Psoas muscle (tissue), 8 donors: ENCODE measurements at places on chromosomes 7 and 10. TPM values are rescaled to one million over a fixed set of nuclear protein-coding genes. Genes with fewer than 3 reads are reported as not detected.

Gene SYT15
- 0.80 TPM for polyA plus RNA-seq

DNA sequence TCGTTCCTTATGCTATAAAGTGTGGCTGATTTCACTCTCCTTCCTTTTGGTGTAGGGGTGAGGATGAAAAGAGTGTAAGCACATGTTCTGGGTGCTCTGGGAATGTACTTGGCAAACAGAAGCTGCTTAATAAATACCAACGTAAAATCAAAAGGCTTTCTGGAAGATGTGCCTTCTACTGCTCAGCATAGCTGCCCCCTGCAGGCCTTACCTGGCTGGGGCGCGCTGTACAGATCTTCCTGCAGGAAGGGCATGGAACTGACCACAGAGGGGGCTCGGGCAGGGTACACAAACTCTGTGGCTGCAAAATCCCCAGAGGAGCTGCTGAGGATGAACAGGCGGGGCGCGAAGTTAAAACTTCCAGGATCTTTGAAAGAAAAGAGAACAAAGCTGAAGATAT, 169.4 kb downstream of the SVIL start:
- no peak for DNase-seq
- H3K4me3 ChIP-seq, result no peak overlapping the region
- H3K27me3 ChIP-seq, result no peaks in the 10 kb centered on the region

- H3K4me1 ChIP-seq, result no peaks in the 10 kb centered on the region
- no peaks in the 10 kb centered on the region for H3K36me3 ChIP-seq
- H3K27ac ChIP-seq, result no peak overlapping the region
- H3K27me3 ChIP-seq, result peaks cover 19% of the 10 kb centered on the region
These were observed 129.2 kb upstream of the CDCA7L start for GRCh38 chr7:22074897-22075296.

DNA sequence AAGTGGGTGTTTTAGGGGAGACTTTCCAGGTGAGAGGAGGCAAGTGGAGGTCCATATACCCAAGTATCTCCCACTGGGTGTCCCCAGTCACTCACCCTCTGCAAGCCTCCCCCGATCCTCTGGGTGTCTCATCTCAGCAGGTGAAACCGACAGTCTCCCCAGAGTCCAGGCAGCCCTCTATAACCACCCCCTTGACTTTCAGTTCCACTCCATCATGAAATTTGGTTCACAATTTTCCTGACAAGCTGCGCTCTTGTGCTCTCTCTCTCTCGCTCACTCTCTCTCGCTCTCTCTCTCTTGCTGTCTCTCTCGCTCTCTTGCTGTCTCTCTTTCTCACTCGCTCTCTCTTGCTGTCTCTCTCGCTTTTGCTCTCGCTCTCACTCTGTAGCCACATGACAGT, 8.1 kb upstream of the RABGEF1 start:
- DNase-seq, result no peak
- H3K4me3 ChIP-seq, result no peak overlapping the region
- H3K4me1 ChIP-seq, result no peaks in the 10 kb centered on the region
- H3K27me3 ChIP-seq, result no peaks in the 10 kb centered on the region

DNA sequence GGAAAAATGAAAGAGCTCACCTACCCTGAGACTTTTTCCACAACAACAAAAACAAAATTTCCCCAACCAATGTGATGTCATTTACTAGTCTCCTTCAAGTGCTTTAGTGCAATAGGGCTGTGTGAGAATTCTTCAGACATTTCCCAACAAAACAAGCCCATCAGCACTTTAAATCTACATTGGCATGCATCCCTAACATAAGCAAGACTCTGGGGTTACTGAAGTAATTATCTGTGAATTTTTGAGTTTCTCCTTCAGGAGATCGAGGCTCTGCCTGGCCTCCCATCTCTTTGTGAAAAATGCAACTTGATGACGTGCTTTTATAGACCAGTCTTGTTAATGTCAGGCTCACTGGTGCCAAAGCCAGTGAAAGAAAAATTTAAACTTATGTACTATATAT, 255.6 kb downstream of the GFRA1 start:
- no peaks in the 10 kb centered on the region for H3K36me3 ChIP-seq
- H3K4me1 ChIP-seq, result no peaks in the 10 kb centered on the region
- DNase-seq, result no peak
- no peaks in the 10 kb centered on the region for H3K27me3 ChIP-seq

DNA sequence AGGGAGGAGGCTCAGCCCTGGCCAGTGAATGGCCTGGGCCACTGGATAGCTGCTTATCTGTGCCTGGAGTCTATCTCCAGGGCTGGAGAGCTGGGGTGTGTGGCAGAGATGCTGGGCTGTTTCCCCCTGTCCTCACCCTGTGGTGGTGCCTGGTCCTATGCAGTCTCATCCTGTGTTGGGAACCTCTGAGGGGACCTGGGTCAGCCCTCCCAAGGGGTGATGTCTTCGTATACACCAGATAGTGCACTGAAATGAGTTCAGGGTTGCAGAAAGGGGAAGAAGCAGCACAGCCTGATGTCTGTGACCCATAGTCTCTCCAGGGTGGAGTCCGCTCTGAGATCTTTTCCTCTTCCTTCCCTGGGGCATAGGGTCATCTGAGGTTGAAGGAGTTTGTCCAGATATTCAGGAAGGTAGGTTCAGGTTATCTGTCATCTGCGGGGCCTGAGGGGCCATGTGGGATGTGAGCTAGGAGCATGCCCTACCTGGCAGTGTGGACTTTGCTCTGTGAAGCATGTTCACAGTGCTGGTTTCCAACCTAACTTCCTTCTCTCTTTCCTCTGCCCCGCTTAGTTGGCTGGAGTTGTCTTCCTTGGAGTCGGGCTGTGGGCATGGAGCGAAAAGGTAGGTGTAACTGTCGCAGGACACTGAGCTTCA, 33.4 kb upstream of the SH2D4B start:
- peaks cover 48% of the 10 kb centered on the region for H3K4me1 ChIP-seq
- H3K36me3 ChIP-seq, result peaks cover 17% of the 10 kb centered on the region
- H3K27me3 ChIP-seq, result no peaks in the 10 kb centered on the region
- peak; percentile 39 for DNase-seq
- peak overlapping the region; percentile 31 for H3K27ac ChIP-seq

- DNase-seq, result no peak
- H3K4me3 ChIP-seq, result no peak overlapping the region
- no peaks in the 10 kb centered on the region for H3K36me3 ChIP-seq
- no peak overlapping the region for H3K27ac ChIP-seq
These were observed 36.6 kb upstream of the KCNIP2 start for GRCh38 chr10:101880232-101880573.

DNA sequence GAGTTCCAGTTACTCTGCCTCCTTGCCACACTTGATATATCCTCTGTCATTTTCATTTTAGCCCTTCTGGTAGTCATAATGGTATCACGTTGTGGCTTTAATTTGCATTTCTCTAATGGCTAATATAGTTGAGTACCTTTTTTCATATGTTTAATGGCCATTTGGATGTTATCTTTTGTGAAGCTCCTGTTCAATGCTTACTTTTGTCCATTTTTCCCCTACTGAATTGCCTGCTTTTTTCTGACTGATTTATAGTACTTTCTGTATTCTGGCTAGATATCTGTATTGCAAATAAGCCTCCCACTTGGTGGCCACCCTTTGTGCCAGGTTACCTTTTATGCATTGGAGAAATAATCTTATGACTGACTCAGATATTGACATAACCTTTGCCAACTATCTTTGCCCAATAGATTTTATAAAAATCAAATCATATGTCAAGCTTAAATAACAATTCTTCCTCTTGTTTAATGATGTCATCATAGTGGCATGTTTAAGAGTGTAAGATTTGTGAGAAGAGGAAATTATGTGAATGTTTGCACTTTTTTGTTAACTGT, 50.6 kb downstream of the PRPF18 start:
- no peak for DNase-seq
- no peak overlapping the region for H3K4me3 ChIP-seq
- H3K27ac ChIP-seq, result no peak overlapping the region
- no peaks in the 10 kb centered on the region for H3K27me3 ChIP-seq
- H3K36me3 ChIP-seq, result peaks cover 26% of the 10 kb centered on the region

DNA sequence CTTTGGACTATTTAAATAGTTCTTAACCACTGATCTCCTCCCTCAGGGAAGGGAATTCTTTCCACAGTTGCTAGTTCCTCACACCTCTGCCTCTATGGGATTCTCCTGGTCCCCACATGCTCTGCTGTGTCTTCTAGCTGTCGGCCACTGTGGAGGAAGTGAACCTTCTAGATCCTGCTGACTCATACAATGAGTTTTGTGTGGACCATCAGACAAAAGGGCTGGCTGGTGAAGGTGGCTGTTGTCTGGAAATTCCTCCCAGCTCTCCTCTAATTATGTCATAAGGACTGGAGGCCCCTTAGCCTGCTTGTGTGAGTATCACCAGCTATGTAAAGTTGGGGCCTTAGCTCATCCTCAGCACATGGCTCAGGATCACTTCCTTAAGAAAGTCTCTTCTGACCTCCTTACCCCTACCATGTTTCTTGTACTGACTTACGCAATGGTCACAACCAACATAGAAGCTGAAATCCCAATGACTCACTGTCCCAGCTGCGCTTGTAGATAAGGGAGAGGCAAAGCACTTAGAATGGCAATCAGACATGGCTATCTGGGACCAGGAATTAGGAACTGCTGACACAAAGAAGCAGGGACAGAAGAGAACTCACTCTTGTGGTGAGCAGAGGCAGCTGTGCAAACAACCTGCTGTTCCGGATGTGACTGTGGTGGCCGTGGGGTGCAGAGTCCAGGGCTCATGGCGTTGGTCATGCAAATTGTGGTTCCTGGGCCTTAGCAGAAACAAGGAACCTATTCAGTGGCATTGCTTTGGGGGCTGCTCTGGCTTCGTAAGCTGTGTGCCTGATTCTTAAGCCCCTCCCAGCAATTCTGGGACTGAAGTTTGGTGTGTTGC, 2.5 kb upstream of the MACC1 start:
- H3K27ac ChIP-seq, result no peak overlapping the region
- peak; percentile 61 for DNase-seq
- no peaks in the 10 kb centered on the region for H3K4me1 ChIP-seq
- H3K4me3 ChIP-seq, result no peak overlapping the region
- H3K36me3 ChIP-seq, result no peaks in the 10 kb centered on the region

Gene RARRES2
- polyA plus RNA-seq, result 7.7 TPM

DNA sequence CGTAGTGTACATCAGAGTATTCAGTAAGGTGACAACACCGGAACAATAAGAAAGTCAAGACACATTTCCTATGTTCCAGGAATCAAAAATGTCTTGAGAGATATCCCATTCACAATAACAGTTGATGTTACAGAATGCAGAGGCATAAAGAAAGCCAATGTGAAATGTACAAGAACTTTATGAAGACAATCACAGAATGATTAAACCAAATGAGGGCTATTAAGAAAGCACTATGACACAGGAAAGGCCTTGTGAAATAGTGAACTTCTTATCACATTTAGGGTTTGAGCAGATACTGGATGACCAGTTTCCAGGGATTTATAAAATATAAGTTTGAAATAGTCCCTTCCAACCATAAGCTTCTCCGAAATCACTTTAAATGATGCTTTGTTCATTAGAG, 52.7 kb downstream of the VWDE start:
- no peaks in the 10 kb centered on the region for H3K27me3 ChIP-seq
- no peak overlapping the region for H3K4me3 ChIP-seq
- no peak for DNase-seq

GRCh38 chr7:45421806-45422205, 152.4 kb upstream of the ADCY1 start:
- H3K4me3 ChIP-seq, result no peak overlapping the region
- no peak overlapping the region for H3K27ac ChIP-seq
- no peak for DNase-seq
- H3K36me3 ChIP-seq, result no peaks in the 10 kb centered on the region

DNA sequence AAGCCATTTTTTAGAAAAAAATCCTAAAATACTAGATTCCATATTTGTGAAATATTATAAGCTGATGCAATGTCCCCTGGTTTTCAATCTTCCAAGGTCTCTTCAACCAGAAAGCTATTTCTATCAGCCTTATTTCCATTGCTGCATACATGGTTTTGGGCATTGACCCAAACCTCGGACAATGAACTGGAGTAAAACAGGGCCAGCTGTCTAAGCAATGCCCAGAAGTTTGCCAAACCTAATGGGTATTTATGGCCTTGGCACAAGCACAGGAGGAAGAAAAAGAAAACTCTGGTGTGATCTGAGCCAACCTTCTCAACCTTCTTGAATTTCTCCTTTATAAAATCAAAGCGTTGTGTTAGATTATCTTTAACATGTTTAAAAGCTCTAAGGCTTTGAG, 402.3 kb downstream of the DNAJB9 start:
- H3K4me1 ChIP-seq, result no peaks in the 10 kb centered on the region
- no peaks in the 10 kb centered on the region for H3K36me3 ChIP-seq
- H3K4me3 ChIP-seq, result no peak overlapping the region
- H3K27me3 ChIP-seq, result no peaks in the 10 kb centered on the region

GRCh38 chr7:147496209-147496608, 1094.4 kb upstream of the C7orf33 start:
- H3K4me3 ChIP-seq, result no peak overlapping the region
- H3K4me1 ChIP-seq, result no peaks in the 10 kb centered on the region
- DNase-seq, result no peak
- no peak overlapping the region for H3K27ac ChIP-seq

DNA sequence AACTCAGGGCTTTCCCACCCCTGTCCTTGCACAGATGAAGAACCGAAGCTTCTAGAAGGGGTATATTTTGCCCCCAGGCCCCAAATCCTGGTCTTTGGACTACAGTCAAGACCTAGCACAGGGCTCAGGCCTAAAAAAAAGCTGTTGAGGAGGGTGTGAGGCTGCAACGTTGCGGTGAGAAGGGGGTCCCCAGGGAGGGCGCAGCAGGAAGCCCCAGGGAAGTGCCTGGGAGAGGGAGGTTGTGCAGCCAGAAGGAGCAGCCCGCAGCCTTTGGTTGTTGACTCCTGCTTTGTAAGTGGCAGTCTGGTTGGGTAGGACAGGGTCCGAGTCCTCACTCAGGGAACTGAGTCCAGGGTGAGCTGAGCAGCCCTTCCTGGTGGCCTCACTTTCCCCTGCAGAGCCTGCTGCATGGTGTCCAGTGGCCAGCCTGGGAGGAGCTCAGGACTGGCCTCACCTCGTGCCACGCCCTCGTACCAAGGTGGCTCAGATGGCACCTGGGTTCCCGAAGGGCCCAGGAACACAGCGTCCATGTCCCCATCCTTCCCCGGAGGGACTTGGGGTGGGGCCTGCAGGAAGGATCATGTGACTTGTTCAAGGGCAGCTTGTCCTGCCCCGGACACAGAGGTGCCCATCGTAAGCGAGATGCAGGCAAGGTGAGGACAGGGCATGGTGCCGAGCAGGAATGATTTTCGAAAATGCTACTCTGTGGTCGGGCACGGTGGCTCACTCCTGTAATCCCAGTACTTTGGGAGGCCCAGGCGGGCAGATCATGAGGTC, 166.4 kb upstream of the TNRC18 start:
- DNase-seq, result no peak
- H3K36me3 ChIP-seq, result no peaks in the 10 kb centered on the region
- no peak overlapping the region for H3K27ac ChIP-seq
- H3K4me3 ChIP-seq, result no peak overlapping the region

Gene POLR2J2
- polyA plus RNA-seq, result 1.9 TPM

GRCh38 chr7:150404805-150405583, 25.9 kb downstream of the ZNF775 start:
- H3K4me1 ChIP-seq, result peaks cover 4% of the 10 kb centered on the region
- peak overlapping the region; percentile 97 for H3K27ac ChIP-seq
- peak overlapping the region; percentile 89 for H3K4me3 ChIP-seq
- no peaks in the 10 kb centered on the region for H3K27me3 ChIP-seq
- DNase-seq, result peak; percentile 90
